ENCODE measurements at places on chromosomes 4 and X.

DNA sequence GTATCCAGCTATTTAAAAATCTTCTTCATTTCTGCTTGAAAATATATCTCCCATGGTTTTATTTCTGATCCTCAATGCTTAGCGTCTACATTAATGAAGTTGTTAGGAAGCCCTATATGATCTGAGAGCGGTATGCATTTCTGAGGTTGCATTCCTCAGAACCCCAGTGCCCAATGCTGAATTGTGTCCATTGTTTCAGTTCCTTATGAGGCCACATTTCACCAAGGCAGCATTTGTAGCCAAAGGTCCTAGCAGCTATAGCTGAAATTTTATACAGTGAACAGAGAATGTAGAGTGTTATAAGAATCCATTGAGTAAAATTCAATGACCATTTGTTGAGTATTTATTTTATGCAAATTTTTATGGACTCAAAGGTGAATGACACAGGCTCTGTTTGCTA, 209.5 kb downstream of the PCDH7 start:
- DNase-seq = no peak

GRCh38 chr4:112860830-112861690, 188.4 kb upstream of the ANK2 start:
- DNase-seq = no peak

DNA sequence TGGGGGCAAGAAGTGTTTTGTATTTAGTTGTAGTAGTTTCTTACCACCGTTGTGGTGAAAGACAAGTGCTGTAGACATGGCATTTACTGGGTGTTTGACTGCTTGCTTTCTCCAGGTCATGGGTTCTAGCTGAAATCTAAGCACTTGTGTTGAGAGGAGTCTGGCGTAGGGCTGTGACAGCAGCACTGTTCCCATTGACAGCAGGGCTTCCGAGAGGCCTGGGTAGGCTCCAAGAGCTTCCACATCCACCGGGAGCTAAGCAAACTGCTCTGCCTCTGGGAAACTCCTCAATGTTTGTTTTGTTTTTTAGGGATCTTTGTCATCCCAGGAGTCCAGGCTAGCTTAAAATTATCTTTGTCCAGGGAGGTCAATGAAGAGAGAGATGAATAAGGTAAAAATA, 44.3 kb downstream of the BMPR1B start:
- DNase-seq = no peak

- no peak for DNase-seq
Measured at GRCh38 chr4:41132055-41132683, 82.2 kb downstream of the APBB2 start.

DNA sequence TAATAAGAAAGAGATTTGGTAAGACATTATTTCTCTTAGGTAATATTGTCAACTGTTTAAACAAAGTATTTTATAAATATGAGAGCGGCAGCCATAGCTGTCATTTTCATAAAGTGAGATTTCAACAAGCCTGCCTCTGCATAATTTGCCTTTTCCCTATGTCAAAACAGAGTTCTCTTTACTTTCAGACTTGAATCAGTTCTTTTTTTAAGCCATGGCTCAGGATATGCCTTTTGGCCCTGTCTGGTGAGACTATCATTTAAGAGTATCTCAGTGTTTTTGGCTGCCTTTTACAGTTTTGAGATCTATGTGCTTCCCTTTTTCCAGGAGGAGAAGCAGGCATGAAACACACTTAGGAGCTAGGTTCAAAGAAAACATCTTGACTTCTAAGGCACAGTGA, 7.5 kb upstream of the GUCY1A1 start:
- no peak for DNase-seq
